ENCODE measurements at places on chromosomes 11 and 22. TPM values are rescaled to one million over a fixed set of nuclear protein-coding genes. Genes with fewer than 3 reads are reported as not detected.

GRCh38 chr11:61028135-61028729, 56.8 kb downstream of the CD6 start:
- DNase-seq: no peak

- DNase-seq: no peak
These were observed 563 bp downstream of the BID start for GRCh38 chr22:17773606-17774205.

DNA sequence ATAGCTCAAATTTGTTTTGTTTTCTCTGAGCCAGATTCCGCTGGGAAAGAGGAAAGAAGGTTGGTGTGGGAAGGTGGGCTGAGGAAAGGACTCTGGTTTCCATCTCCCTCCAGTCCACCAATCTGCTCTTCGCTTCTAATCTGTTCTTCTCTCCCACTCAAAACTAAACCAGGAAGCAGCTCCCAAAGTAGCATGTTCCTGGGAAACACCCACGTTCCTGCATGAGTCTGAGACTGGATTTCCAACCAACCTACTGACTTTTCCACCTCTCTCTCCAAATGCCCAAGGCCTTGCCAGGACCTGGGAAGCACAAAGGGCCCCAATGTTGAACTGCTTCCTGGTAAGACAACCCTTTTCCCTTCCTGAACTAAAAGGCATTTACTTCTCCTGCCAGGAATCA, 110.2 kb downstream of the WT1 start:
- DNase-seq: no peak

DNA sequence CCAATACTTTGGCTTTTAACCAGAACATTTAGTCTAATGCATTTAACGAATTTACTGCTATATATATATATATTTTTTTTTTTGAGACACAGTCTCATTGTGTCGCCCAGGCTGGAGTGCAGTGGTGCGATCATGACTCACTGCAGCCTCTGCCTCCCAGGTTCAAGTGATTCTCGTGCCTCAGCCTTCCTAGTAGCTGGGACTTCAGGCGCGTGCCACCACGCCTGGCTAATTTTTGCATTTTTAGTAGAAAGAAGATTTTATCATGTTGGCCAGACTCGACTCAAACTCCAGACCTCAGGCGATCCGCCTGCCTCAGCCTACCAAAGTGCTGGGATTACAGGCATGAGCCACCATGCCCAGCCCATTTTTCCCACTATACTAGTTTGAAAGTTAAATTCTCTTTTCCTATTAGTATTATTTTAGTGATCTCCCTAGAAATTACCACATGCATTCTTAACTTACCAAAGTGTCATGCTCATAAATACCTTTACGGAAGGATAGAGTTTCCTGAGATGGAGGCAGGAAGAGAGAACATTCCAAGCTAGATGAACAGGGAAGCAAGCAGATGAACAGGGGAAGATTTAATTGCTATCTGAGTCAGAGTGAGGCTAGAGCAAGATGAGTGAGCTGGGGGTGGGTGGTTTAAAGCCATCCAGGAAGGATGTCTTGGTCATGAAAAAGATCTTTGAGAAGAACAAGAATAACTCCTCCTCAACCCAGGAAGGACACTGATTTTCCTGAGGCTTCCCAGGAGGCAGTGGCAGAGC, 4.4 kb upstream of the PGAP2 start:
- no peak for DNase-seq

ANGPTL5 gene
- polyA plus RNA-seq: 0.05 TPM

PATE2 gene
- not detected for polyA plus RNA-seq

MS4A15 gene
- not detected for polyA plus RNA-seq

DNA sequence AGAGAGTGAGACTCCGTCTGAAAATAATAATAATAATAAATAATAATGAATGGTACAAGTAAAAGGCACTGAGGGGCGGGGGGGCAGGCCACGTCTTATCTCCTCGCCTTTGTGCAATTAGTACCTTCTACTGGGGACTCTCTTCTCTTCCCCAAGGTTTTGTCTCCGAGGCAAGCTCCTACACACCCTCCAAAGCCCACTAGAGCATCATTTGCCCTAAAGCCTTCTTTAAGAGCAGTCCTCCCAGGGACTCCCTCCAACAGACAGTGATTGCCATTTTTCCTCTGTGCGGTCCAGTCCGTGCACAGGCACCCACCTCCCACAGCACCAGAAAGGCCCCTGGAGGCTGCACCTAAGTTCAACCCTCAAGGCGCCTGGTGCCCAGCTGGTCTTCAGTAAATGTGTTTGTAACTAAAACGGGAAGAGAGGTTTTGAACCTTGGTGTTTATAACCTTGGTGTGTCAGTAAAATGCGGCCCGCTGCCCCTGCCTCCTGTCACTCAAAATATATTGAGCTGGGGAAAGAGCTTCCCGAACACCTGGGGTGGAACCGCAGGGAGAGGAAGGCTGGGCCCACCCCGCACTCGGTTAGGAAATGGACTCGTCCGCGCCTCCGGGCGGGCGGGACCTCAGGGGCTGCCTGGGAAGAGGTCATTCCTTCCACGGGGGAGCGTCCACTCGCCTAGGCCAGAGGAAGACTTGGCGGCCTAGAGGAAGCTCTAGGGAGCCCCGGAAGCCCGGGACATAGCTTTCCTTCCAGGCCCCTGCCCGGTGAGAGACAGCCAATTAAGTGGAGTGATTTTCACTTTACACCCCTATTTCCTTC, 4.7 kb upstream of the KDELR3 start:
- no peak for DNase-seq

DNA sequence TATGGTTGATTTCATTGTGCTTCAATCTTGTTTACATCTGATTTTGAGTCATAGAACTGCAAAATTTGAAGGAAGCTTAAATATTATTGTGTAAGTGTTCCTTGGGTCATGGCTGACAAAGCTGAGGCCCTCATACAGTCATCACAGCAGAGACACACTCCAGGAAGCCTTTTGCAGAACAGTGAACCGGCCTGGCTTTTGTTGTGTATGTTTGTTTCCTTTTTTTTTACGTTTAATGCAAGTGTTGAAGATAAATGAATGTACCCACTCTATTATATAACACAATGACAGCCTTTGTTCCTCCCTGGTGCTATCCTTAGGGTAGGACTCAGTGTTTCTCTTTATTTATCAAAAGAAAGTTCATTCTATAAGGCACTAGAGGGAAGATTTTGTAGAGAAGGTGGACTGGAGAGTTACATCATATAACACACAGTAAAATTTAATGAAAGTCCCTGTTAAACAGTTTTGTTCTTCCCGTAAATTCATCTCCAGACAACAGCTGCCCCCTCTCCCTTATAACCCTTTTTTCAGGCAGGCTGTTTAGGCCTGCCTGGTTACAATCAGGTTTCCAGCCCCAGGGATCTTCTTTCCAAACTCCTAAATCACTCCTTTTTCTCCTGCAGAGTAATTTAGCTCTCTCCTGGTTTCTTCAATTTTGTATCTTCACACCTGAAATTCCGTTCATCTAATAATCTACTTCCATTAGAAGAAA, 34.3 kb upstream of the CSTF3 start:
- no peak for DNase-seq

DNA sequence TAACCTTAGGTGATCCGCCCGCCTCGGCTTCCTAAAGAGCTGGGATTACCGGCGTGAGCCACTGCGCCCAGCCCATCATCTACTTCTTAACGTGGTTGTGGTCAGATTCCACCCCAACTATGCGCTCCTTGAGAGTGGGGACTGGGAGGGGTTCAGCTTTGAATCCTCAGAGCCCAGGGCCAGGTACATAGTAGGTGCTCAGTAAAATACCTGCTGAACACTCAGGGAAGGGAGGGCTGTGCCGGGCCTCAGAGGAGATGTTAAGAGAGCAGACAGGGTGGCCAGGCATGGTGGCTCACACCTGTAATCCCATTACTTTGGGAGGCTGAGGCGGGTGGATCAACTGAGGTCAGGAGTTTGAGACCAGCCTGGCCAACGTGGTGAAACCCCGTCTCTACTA, 1.2 kb upstream of the LGALS1 start:
- DNase-seq: no peak

DNA sequence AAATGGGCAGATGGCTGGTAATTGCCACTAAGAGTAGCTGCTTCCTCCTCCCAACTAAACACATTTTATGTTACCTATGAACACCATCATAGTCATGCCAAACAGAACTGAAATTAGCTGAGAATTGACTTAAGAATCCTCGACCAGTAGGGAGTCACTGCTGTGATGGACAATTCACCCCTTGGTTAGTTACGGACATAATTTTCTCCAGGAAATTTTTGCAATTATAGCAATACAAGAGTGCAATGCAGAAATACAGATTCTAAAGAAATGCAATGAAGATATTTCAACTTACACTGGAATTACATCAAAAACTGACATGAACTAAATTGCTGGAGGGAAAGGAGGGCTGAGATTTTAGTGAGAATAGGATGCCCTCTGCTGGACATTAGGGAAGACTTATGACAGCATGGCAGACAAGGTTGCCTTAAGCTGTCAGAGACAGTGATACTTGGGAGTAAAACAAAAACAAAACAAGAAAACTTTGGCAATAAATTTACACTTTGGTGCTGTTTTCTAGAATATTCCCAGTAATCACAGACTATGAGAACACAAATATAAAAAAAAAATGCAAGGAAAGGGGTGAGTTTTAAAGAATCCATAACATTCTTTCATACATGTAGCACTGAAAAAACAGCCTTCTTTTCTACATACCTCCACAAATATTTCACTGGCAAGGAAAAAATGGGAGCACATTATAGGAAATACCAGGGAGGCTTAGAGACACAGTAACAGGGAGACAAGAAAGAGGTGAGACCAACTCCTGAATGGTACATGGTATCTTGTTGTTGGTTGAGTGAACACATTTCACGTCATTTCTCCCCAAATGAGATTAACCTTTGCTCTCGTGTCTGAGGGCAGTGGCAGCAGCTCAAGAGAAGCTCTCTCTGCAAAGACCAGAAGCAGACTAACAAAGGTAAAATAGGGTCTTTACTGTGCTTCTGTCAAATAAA, 11.2 kb upstream of the PPP2R1B start:
- peak; percentile 58 for DNase-seq

NXPE2 gene
- 0.30 TPM for polyA plus RNA-seq

DNA sequence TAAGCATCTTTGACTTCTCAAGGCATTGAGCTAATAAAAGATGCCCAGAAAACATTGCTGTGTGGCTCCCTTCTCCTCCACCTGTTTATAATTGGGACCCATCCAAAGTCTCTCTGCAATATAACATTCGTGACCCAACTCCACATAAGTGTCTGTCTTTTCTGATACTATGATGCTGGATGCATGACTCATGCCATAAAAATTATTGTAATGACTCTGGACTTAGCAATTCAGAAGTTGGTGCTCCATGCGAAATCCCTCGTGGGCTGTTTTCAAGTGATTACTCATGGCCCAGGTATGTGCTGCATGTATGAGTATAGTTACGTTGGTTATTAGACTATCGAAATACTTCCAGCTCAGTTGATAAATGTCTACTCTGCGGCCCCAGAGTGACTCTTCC, 11.7 kb downstream of the FJX1 start:
- DNase-seq: no peak

DNA sequence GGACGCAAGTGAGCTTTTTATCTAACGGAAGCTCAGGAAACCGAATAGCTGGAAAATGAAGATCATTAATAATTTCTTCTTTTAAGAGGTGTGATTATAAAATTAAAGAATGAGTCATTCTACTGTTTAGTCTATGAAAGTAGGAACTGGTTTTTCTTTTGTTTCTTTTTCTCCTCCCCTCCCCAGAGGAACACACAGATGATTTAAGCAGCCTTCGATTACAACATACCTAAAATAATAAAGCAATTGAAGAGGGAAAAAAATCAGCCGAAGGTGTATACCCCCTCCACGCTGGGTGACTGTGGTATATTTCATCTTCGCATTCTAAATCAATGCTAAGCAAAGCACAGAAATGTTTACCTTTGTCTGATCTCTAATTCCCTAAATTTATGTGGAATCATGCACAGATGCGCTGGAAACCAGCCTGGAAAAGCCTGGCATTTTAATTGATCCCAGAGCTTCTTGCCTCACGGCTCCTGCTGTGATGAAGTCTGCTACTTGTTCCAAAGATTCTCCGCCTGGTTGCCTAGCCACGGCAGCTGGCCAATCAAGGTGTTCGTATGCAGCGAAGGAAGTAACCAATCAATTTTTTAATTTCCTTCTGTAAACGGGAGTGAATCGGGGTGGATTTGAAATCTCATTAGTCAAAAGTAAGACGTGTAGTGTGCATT, 133.9 kb downstream of the FANCF start:
- no peak for DNase-seq

SERGEF gene
- 22.5 TPM for polyA plus RNA-seq

GRCh38 chr11:8335186-8335585, 71.5 kb upstream of the LMO1 start:
- DNase-seq: no peak

- DNase-seq: no peak
These were observed 8.0 kb downstream of the SLC22A12 start for GRCh38 chr11:64598797-64599697.

DNA sequence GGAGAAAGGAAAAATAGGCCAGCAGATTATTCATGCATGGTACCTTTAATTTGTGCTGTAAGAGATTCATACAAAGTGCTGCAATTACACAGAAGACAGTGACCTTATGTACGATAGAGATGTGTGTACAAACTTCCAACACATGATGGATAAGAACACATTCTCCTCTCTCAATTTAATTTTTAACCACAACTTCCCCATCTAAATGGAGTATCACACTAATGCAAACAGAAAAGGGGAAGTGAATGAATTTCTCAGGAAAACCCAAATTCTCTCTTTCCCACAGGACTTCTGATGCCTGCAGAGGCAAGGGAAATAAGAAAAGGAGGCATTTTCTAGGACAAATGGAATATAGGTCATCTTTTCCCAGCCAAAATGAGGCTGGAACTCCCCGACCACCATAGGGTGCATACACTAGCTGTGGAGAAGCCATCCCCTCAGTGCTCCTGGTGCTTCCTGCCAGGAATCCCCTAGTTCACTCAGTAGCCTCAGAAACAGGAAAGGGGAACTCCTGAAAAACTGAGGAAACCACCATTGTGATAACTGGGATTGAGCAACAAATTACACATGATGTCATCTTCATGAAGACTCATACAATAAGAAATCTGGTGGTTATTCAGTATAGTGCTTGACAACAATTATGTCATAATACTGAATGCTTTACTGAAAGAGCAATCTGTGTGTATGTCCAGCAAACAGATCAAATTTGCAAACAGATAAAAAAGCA, 22.4 kb downstream of the MMP10 start:
- no peak for DNase-seq

DNA sequence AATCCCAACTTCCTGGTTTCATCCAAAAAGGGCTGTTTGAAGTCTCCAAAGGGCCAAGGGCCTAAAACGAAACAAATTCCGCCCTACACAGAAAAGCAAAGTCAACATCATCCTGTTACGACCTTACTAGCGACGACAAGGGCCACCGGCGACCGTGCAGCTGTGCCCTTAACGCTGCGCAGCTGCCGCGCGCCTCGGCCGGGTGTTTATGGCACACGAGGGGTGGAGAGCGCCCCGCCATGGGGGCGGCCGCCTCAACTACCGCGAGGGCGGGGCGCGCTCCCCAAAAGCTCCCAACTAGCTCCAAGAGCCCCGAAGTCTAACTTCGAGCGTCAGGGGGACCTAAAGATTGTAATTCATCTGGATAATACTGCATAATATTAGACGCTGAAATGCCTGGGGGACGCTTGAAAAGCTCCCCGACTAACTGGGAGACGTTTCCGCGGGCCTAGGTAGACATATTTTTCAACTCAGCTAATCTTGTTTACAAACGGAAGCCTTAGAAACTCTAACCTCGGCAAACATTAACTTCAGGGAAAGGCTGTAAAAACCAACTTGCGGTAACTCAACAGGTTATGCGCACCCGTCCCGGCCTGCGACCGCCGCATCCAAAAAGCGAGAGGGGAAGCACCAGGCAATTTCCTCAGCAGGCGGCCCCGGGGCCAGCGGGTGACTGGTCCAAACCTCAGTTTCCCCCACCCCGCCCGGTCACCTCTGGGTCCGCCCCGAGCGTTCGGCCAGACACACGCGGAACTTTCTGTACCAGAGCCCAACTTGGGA, 694 bp downstream of the TMEM123 start:
- peak; percentile 66 for DNase-seq
